CD4-positive, alpha-beta T cell treated with Interleukin-4 for 4 hours (primary cell): ENCODE measurements at places on chromosomes 12 and 14.

DNA sequence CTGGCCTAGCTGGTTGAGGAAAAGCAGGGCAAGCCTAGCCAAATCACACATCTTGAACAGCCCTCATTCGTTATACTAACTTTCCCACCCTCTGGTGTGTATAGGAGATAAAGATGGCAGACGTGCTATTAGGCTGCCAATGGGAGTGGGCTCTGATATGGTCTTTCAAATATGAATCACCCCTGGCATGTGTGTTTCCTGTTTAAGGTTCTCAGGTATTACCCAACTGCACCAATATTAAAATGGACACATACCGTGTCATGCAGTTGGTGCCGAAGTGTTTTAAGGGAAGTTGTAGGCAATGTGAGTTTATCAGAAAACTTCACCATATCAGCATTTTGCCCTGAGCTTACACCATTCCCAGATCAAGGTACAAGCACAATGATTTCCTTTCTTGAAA, 33.4 kb downstream of the CHST11 start:
- peak; percentile 27 for DNase-seq

DNA sequence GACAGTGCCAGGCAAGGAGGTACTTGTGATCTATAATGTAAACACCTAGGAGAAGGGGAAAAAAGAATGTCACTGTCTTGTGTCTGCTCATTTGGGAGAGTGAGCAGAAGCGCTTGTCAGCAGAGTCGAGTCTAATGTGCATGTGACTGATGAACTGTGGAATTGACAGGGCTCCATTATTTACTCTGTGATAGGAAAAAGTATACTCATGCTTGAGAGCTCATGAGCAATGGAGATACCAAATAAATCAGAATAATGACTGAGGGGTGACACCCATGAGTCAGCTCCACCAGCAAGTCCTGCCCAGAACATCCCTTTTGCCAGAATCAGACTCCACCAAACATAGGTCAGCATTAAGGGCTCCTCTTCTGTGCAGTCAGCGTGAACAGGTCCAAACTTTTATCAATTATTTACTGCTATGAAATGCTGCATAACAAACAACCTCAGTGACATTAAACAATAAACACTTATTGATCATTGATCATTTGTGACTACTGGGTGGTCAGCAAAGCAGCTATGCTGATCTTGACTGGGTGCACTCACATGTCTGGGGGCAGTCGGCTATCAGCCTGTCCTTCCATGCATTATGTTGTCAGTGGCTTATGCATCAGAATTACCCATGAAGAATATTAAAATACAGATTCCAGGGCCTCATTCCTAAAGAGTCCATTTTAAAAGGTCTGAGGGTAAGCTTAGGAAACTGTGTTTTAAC, 29.2 kb upstream of the WSCD2 start:
- DNase-seq = no peak

DNA sequence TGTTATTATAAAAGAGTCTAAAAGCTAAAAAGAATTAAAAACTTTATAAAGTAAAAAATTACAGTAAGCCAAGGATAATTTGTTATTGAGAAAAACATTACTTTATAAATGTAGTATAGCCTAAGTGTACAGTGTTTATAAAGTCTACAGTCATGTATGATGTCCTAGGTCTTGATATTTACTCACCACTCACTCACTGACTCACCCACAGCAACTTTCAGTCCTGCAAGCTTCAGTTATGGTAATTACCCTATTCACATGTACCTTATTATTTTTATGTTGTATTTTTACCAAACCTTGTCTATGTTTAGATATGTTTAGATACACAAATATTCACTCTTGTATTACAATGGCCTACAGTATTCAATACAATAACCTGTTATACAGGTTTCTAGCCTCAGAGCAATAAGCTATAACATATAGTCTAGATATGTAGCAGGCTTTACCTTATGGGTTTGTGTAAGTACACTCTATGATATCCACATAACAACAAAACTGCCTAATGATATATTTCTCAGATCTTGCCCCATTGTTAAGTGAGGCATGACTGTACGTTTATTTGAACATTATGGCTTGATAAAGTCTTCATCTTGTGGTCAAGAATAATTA, 113.7 kb upstream of the KITLG start:
- DNase-seq = no peak

- peak; percentile 82 for DNase-seq
Observed at GRCh38 chr12:47085815-47086252, 6.1 kb upstream of the AMIGO2 start.

DNA sequence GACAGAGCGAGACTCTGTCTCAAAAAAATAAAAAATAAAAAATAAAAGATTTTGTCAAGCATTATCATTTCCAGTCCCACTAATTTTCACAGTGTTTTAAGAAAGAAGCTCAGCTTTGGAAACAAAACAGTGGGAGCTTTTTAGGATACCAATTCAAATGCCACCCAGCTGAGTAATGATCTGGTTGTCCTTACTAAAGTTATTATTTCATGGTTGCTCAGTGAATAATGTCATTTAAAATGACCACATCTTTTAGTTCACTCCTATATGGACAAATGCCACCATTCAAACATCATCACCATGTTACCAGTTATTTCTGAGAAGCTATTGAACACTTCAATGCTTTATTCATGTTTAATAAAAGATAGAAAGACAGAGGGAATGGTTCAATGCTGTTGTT, 365.0 kb downstream of the CCER1 start:
- no peak for DNase-seq

DNA sequence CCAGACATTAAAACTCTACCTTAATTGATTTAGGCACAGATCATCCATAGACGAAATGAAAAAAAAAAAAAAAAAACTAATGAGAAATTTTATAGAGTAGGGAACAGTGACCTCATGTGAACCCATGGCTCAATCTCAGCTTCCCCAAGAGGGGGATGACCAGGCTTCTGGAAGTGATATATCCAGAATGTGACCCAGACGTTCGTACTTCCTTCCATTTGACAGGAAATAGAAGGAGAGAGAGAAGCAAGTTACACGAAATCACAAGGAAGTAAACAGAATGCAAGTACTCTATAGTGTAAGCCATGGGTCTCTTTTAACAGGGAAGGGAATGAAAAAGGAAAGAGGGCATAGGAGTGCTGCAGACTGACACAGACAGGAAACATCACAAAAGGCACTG, 10.1 kb downstream of the FOXN3 start:
- no peak for DNase-seq

DNA sequence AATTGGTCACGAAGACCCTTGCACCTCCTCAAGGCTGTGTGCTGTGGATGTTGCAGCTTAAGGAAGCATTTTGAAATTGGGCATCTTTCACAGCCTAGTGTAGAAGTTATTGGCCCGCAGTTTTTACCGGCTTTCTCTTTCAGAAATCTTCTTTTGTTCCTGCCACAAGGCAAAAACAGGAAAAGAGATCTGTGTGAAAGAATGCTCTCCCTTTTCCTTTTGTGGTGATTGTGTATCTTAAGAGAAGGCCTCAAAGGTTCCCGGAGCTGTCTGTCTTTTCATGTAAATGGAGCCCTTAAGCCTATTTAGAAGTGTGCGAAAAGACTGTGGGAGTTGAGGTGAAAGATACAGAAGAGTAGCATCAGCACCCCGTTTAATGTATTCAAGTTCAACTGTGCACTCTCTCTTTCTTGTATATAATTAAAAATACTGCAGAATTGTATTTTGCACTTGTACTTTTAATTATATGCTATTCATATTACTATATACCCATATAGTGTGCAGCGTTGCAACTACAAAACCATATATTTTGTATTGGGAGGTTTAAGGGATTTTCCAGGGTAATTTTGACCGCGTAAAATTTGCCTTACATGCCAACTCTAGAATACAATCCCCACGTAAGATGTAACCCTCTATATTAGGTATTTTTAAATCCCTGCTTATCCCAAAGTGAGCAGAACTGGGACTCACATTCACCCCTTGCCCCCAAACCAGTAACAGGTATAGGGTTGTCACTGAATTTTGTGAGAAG, 441.7 kb downstream of the RAD51B start:
- no peak for DNase-seq

DNA sequence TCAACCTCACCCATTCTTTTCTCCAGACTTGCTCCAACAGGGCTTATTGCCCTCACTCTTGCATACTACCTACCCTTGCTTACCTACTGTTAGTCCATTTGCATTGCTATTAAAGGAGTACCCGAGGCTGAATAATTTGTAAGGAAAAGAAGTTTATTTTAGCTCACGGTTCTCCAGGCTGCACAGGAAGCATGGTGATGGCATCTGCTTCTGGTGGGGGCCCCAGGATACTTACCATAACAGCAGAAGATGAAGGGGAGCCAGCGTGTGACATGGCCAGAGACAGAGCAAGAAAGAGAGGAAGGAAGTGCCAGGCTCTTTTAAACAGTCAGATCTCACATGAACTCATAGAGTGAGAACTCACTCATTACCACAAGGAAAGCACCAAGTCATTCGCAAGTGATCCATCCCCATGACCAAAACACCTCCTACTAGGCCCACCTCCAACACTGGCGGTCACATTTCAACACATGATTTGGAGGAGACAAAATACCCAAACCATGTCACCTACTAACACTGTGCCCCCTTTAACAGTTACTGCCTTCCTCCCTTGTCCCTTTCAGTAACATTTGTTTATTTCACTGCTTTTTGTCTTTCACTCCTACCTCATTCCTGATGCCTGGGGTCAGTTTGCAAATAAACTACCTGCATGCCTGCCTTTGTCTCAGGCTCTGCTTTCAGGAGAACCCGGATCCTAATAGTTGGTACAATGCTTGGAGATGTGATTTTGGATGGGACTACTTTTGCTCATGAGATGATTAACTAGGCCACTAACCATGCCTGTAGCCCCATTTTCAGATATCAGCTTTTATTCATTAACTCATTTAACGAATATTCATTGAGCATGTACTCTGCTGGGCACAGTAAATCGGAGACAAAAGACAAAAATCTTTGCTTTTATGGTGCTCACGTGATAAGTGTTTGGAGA, 41.6 kb upstream of the CSRP2 start:
- DNase-seq = no peak

DNA sequence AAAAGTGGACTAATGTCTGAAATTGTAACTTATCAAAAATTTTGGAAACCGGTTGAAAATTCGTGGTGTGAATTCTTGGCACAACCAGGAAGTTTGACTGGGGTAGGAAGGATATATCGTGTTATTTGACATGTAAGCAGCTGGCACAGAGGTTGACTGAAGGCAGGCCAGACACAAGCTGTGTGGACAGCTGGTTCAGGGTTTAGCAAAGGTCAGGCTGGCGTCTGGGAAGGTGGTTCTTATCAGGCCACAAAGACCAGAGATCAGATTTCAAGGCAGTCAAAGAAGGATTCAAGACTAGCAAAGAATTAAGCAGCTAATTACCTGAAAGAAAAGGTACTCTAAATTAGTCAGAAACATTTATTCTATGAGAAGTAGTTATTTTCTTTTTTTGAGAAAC, 450.2 kb upstream of the MDGA2 start:
- DNase-seq = no peak

GRCh38 chr14:75018694-75019093, 16.0 kb downstream of the EIF2B2 start:
- no peak for DNase-seq

GRCh38 chr14:49497725-49498348, 88.3 kb downstream of the RPS29 start:
- DNase-seq = peak; percentile 57

DNA sequence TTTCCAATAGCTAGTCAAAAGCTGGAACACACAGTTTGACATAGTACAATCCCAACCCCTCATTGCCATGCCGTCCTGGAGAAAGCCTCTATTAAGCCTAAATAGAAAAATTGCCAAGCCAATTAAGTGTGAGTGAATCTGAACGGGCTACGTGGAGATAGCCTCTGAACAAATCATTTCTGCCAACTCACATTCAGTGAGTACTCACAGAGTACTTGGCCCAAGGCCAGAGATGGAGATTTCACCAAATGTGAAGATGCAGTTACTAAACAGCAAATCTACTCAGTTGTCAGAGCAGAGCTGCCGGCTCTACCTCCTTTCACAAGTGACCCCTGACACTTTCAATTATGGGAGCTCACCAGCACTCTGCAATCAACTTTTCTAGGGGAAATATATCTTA, 350.0 kb downstream of the GALC start:
- no peak for DNase-seq

DNA sequence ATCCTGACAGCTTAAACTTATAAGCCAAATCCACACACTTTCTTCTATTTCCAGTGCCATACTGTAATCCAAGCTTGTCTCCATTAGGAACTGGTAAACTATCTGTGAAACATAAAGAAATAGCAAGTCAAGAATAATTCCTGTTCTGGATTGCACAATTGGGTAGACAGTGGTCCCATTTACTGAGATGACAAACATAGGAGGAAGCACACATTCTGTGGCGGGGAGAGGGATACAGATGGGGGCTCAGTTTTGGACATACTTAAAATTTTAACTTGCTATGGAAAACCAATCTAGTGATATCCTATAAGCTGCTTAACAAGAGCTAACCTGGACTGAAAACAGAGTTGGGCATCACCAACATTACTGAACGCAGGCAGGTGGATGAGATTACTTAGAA, 16.3 kb downstream of the MAP4K5 start:
- no peak for DNase-seq

- DNase-seq = no peak
Observed at GRCh38 chr12:86572455-86572854, 316.3 kb upstream of the MGAT4C start.
